A549 (cell line): ENCODE measurements at places on chromosomes 6 and 20.

DNA sequence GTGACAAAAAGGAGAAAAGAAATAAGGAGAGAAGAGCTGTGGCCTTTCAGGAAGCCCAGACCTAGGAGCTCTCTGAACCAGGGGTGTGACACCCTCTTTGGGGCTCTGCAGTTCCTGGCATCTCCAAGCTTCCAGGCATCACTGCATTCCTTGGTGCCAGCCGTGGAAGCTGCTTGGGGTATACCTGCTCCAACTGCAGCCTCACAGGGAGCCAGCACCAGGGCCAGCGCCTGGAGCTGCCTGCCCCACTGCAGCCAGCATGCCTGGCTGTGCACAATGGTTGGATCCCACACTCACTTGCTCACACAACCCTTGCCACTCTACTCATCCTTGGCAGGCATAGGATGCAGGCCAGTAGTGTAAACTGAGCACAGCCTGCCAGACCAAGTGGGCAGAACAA lies 242.1 kb upstream of the GJE1 start:
- DNase-seq, result no peak

GRCh38 chr6:19721766-19722377 lies 115.3 kb upstream of the ID4 start:
- no peak for DNase-seq

GRCh38 chr20:33677991-33678702 lies 3.9 kb upstream of the NECAB3 start:
- no peak for DNase-seq

- no peak for DNase-seq
These were observed 213.9 kb upstream of the PRDM1 start for GRCh38 chr6:105872249-105872648.

DNA sequence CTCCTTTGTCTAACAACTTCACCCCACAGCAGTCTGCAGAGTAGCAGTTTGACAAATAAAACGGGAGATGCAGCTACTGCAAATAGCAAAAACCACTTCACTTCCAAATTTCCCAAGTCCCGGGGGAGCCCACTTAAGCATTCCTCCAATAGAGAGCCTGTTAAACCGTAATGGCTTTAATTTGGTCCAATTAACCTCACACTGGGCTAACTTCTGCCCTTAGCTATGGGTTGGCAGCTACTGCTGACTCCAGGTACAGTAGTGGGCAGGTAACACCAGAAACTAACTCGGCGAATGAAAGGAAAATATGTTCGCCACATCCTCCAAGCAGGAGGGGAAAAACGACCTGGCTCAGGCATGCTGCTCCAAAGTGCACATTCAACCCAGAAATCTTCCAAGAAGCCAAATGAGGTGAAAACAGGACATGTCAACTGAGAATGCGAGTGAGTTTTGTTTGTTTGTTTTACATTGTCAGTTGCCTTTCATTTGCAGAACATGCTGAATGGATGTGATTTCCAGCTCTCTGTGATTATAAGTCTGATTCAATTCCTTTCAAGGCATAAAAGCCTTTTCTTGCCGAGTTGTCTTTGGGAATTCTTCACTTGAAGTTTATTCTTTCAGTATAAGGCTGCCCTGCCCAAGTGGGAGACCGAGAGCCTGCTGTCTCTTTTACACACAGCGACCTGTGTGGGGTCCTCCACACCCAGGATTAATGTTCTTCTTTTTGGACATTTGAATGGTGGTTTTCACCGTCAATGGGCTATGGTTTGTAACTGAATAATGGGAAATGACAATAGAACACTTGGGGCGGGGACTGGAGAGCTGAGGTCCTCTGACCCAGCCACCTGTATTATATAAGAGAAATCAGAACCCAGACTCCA lies 117.3 kb upstream of the ARMC2 start:
- no peak for DNase-seq

- DNase-seq, result peak; percentile 45
These were observed 56.1 kb upstream of the B3GAT2 start for GRCh38 chr6:71012866-71013469.

- no peak for DNase-seq
These were observed 20.1 kb downstream of the OPRM1 start for GRCh38 chr6:154058963-154059680.

GRCh38 chr20:35063168-35063567 lies 29.4 kb downstream of the TRPC4AP start:
- no peak for DNase-seq

- DNase-seq, result no peak
These were observed 140.1 kb upstream of the ZFP64 start for GRCh38 chr20:52331655-52332054.

GRCh38 chr6:109014606-109015005 lies 80.0 kb downstream of the SESN1 start:
- no peak for DNase-seq

DNA sequence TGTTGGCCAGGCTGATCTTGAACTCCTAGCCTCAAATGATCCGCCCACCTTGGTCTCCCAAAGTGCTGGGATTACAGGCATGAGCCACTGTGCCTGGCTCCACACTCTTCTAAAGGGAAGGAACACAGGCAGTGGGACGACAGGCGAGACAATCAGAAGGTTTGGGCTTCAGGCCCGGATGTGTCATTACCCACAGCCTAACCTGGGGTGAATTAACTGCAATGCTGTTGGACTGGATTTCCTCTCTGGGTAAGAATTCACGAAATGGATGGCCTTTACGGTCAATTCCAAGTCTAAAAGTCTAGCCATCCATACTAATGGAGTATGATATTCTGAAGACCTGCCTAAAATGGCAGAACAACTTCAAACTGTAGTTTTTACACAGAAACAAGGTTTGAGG lies 83.7 kb upstream of the CCDC28A start:
- no peak for DNase-seq

GRCh38 chr6:152783217-152783878 lies 32.8 kb downstream of the VIP start:
- no peak for DNase-seq

DNA sequence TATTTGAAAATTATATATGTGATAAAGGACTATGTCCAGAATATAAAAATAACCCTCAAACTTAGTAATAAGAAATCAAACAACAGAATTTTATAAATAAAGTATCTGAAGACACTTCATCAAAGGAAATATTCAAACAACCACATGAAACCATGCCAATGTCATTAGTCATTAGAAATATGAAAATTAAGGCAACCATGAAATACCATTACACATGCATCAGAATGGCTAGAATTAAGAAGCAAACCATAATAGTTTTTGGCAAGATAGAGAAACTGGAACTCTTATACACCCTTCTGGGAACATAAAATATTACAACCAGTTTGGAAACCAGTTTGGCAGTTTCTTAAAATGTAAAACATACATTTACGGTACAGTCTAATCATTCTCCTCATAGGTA lies 137.2 kb upstream of the ADGRB3 start:
- DNase-seq, result no peak

DNA sequence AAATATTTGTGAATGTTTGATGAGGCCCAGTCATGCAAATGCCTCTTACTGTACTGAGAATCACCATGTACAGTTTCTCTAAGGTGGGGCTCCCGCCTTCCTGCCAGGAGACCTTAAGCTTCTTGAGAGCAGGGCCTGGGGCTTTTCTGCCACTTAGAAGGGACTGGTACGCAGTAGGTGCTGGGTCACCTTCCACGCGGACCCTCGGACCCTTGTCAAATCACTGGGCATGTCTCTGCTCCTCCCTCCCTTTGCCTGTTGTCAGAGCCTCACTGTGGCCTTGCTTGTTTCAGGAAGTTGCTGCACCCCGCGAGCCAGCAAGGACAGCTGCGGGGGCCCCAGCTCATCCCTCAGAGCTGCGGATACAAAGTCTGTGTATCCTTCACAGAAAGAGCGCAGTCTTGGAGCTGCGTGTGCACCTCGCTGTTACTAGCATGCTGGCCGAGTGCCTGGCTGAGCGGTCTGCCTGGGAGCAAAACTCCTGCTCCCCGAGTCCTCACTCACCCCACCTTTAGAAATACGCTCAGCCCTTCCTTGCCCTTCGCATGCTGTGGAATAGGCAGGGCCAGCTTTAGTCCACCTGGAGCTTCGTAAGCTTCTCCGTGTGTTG lies 30.7 kb upstream of the IRF4 start:
- no peak for DNase-seq
